ENCODE measurements at places on chromosomes 7 and 10.
A peak's percentile ranks its signal among the peaks of the same experiment; 100 is the strongest.

DNA sequence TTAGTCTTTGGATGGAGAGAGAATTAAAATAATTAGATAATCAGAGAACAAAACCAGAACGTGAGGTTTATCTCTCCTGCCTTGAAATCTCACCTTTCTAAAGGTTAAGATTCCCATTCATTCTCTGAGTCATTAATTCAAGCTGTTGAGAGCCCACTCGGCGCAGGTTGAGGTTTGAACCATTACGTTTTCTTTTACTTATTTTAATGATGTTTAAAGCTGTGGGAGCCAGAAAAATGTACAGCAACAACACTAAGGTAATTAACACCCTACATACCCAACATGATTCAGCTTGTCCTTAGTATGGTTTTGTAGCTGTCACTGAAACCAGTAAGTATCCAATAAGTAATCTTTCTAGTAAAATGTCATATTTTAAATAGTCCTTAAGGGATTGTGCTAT, 153.0 kb upstream of the ANK3 start:
- DNase-seq, result no peak

- no peak for DNase-seq
Observed at GRCh38 chr7:98285157-98286092, 3.9 kb downstream of the BRI3 start.

DNA sequence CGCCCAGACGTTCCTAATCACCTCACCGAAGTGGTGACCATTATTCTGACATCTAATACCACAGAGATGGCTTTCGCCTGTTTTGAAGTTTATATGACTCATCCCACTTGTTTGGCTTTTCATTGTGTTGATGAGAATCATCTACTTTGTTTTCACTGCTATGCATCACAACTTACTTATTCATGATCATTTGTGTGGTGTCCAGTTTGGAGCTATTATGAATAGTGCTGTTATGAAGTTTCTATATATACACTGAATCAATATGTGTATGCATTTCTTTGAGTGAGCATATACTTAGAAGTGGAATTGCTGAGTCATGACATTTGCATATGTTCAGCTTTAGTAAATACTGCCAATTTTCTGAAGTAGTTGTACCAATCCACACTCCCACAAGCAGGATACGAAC, 38.6 kb upstream of the TNKS2 start:
- no peak for DNase-seq

GRCh38 chr10:80461208-80462183, 7.4 kb downstream of the TSPAN14 start:
- peak; percentile 12 for DNase-seq

- DNase-seq, result no peak
Observed at GRCh38 chr10:104947314-104947713, 306.2 kb downstream of the SORCS3 start.

GRCh38 chr7:79471699-79472098, 18.2 kb upstream of the MAGI2 start:
- DNase-seq, result no peak

DNA sequence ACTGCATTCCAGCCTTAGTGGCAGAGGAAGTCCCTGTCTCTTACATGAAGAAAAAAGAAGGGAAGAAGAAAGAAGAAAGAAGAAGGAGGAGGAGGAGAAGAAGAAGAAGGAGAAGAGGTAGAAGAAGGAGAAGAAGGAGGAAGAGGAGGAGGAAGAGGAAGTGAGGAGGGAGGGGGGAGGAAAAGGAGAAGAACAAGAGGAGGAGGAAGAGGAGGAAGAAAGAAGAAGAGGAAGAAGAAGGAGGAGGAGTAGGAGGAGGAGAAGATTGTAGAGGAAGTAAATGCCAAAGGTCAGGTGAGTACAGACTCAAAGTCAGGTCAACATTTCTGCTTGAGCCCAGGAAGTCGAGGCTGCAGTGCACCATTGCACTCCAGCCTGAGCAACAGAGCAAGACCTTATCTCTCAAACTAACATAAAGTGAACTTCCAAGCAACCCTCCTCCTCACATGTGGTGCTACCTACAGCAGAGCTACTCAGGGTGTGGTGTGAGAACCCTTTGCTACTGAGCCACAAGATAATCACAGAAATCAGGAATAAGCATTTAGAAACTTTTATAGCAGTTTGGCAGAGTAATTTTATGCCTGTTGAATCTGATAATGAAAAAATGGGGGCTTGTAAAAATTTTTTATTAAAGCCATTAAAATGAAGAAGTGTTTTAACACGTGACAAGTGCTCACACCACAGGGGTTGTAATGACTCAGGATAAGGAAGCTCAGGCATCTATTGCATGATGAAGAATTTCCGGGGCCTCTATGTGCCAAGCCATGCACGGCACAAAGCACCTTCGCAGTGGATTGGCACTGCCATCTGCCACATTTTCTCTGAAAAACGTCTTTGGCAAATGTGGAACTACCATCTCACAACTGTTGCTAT, 224.9 kb upstream of the AUTS2 start:
- DNase-seq, result no peak

- DNase-seq, result peak; percentile 94
Observed at GRCh38 chr7:73703757-73704639, 15.5 kb downstream of the STX1A start.

Data from NCI-H82 (cell line).